Common myeloid progenitor, CD34-positive (primary cell): ENCODE measurements at places on chromosomes 2 and 18.

GRCh38 chr2:45763797-45764196 lies 112.3 kb downstream of the PRKCE start:
- no peak for DNase-seq

DNA sequence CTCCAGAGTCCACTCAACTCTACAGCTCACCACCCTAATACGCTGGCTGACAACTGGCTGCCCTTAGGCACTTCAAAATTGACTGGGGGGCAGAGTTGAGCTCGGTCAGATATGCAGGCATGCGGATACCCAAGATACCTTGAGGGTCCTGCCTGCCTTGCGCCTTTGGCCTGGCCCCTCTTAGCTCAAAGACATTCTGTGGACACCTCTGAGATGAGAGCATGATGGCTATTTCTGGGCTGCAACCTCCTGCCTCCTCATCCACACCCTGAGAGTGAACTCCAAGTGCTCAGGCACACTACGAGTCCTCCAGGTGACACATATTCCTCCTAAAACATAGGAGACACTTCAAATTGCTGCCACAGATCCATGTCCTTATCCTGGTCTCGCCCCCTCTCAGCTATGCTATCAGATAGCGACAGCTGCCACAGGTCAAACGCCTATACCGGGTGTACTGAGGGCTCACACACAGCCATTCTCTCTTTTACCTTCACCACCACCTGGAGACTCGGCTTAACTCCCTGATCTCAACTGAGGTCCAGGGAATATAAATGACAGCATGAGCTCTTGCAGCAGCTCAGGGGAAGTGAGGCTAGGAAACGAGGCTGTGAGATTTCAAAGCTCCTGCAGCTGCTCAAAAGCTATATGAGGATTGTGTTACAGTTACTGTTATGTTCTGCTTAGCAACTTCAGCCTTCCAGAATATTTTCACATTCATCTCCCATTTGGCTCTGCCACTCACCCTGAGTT lies 60.5 kb upstream of the TEX51 start:
- no peak for DNase-seq

- DNase-seq: peak; percentile 76
Measured at GRCh38 chr2:180983468-180984242, 3.2 kb downstream of the UBE2E3 start.

DNA sequence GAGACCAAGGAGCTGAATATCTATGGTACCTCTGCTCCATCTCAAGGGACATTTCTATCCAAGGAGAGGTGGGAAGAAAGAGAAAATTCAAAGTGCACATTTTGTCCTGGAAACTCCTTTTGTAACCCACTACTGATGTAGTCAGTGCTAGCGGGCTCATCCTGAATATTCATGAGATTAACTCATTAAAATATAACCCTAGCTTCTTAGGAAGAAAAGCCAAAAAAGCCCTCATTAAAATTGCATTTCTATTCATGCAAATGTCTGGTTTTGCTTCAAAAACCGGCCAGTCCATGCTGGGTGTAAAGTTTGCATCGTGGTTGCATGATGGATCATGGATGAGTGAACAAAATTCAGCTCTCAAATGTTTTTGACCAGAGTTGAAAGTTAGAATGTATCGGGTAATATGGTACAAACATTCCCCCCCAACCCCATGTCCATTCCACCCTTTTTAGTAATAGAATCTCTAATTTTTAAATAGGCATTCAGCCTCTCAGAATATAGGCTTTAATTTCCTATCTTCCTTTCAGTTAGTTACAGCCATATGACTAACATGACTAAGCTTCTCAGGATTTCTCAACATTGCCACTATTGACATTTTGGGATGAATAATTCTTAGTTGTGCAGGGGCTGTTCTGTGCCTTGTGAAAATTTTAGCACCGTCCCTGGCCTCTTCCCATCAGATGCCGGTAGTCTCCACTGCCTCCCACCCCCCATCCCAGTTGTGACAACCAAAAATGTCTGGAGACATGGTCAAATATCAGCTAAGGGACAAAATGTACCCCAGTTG lies 104.2 kb upstream of the RND3 start:
- no peak for DNase-seq

- DNase-seq: peak; percentile 75
Measured at GRCh38 chr2:11778923-11779757, 32.7 kb downstream of the LPIN1 start.

DNA sequence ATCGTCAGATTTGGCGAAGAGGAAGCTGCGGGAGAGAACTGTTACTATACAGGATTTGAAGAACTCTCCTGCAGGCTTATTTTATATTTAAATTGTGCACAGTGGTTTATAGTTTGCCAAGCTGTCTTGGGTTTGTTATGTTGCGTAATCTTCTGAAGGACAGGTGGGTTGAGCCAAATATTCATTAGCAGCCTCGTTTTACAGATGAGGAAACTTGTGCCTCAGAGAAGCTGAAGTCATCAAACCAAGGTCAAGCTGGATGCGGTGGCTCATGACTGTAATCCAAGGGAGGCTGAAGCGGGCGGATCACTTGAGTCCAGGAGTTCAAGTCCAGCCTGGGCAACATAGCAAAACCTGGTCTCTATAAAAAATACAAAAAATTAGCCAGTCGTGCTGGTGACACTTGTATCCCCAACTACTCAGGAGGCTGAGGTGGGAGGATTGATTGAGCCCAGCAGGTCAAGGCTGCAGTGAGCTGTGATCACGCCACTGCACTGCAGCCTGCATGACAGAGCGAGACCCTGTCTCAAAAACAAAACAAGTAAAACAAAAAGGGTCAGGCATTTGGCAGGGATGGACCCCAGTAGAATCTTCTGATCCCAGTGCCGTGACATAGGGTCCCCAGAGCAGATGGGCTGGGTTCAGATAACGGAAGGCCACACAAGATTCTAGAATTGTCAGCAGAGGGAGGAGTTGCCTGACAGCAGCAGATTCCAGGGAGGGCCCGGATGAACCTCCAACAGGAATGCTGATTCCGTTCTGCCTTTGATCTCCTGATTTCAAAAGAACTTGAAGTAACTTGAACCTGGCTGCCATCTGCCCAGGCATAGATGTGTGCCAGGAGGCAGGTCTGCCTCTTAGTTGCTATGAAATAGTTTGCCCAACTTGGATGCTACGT lies 50.6 kb downstream of the SH3BP4 start:
- no peak for DNase-seq

DNA sequence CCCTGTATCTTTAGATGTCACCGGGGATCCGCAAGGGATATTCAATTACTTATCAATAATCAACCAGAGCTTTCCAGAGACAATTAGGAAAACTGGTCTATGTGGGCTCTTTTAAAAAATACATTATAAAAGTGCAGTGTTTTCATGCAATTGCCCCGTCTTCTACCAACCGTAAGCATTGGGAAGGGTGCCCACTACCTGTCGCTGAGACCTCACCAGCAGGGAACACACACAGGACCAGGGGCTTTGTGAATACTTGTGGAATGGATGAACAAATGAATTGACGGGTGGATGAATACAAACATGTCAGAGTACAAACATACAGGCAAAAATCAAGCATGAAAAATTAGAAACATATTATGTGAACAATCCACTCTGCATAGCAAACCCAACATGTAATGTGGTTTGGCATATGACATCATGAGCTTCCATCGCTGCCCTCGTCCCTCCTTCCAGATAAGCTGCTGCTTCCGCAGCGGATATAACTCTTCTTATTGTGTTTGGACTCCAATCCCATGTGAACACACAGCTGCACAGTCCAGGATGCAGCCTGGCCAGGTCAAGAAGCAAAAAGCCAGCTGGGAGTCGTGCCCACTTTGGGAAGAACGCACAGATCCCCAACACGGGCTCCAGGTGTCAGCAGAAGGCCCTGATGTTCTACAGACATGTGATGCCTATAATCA lies 5.3 kb downstream of the FHL2 start:
- DNase-seq: no peak

GRCh38 chr2:78682781-78683180 lies 342.7 kb upstream of the REG3G start:
- no peak for DNase-seq

- no peak for DNase-seq
Measured at GRCh38 chr2:24870891-24871705, 48.9 kb downstream of the ADCY3 start.

DNA sequence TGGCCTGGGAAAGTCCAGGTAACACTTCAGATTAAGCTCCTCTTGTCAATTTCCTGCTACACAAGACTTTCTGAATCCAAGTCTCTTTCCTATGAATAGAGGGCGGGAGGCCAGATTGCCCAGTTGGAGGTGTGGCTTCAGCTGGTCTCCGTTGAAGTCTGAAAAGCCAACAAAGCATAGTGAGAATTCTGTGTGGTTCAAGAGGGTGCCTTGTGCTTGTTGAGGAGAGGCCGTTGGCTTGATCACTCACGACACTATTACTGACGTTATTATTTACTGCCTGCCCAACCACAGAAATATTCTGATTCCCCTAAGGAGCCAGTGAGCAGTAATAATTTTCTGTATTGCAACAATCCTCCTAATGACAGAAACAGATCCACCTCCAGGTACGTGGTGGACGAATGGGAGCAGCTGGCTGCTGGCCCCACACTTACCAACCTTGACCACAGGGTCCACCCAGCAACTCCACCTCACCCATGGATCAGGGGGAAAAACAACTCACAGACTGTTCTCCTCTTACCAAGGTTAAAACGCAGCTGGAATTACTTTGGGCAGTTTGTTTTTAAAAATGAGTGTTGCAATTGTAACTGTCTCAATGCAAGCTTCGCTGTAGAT lies 21.9 kb downstream of the NRP2 start:
- DNase-seq: no peak

- no peak for DNase-seq
Measured at GRCh38 chr2:21268197-21268877, 144.6 kb downstream of the TDRD15 start.

GRCh38 chr2:70511971-70512729 lies 41.5 kb downstream of the TGFA start:
- no peak for DNase-seq

GRCh38 chr2:56741601-56742102 lies 557.9 kb downstream of the CCDC85A start:
- no peak for DNase-seq

GRCh38 chr2:239853121-239853520 lies 172.0 kb downstream of the NDUFA10 start:
- no peak for DNase-seq

- DNase-seq: no peak
Measured at GRCh38 chr2:202039278-202040078, 5.8 kb downstream of the FZD7 start.

GRCh38 chr2:163553601-163554000 lies 182.2 kb downstream of the FIGN start:
- DNase-seq: no peak
